ENCODE measurements at places on chromosomes 5 and 9. TPM values are rescaled to one million over a fixed set of nuclear protein-coding genes. Genes with fewer than 3 reads are reported as not detected.

NRG2 gene
- 1.5 TPM for polyA plus RNA-seq

GRCh38 chr5:31620026-31620425 lies 18.9 kb upstream of the PDZD2 start:
- no peak overlapping the region for H3K4me3 ChIP-seq
- DNase-seq: no peak
- H3K36me3 ChIP-seq: no peaks in the 10 kb centered on the region
- H3K27me3 ChIP-seq: no peaks in the 10 kb centered on the region
- no peaks in the 10 kb centered on the region for H3K4me1 ChIP-seq

DNA sequence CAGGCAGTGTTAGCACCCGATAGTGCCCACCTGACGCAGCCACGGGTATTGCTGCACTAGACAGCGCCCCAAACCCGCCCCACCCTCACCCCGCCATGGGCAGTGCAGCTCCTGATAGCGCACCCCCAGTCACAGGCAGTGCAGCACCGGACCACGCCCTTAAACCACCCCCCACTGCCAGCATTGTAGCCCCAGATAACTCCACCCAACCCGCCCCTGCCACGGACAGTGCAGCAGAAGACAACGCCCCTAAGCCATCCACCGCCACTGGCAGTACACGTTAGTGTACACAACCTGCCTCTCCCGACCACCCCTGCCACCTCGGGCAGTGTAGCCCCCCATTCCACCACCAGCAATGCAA lies 825 bp upstream of the PCAT7 start:
- peak; percentile 56 for DNase-seq
- H3K4me1 ChIP-seq: peaks cover 8% of the 10 kb centered on the region
- H3K4me3 ChIP-seq: peak overlapping the region; percentile 34
- no peaks in the 10 kb centered on the region for H3K36me3 ChIP-seq
- peak overlapping the region; percentile 96 for H3K27ac ChIP-seq

TRIM52 gene
- 9.9 TPM for polyA plus RNA-seq

PRRX2 gene
- polyA plus RNA-seq: 23.0 TPM

DNA sequence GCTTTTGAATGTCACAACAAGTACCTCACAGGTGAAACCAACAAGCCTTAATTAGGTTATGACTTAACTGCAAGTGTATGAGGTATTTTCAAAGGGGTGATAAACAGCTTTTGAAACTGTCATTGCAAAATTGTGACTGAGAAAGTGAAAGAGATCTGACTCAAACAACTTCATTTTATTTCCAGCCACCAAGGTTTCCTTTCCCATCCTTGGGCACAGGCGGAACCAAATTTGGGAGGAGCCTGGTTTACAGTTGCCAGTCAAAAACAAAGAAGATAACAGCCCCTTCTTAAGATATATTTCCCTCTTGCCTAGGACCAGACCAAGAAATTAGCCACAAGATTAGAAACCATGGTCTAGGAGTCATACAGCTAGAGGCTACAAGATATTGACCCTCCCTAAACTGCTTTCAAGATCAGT lies 417.1 kb downstream of the CSNK1G3 start:
- H3K27me3 ChIP-seq: no peaks in the 10 kb centered on the region
- no peak overlapping the region for H3K27ac ChIP-seq
- no peaks in the 10 kb centered on the region for H3K36me3 ChIP-seq
- H3K4me3 ChIP-seq: no peak overlapping the region
- no peaks in the 10 kb centered on the region for H3K4me1 ChIP-seq

GRCh38 chr9:102506406-102506805 lies 488.7 kb upstream of the CYLC2 start:
- no peaks in the 10 kb centered on the region for H3K4me1 ChIP-seq
- H3K27me3 ChIP-seq: no peaks in the 10 kb centered on the region
- no peak overlapping the region for H3K4me3 ChIP-seq

DNA sequence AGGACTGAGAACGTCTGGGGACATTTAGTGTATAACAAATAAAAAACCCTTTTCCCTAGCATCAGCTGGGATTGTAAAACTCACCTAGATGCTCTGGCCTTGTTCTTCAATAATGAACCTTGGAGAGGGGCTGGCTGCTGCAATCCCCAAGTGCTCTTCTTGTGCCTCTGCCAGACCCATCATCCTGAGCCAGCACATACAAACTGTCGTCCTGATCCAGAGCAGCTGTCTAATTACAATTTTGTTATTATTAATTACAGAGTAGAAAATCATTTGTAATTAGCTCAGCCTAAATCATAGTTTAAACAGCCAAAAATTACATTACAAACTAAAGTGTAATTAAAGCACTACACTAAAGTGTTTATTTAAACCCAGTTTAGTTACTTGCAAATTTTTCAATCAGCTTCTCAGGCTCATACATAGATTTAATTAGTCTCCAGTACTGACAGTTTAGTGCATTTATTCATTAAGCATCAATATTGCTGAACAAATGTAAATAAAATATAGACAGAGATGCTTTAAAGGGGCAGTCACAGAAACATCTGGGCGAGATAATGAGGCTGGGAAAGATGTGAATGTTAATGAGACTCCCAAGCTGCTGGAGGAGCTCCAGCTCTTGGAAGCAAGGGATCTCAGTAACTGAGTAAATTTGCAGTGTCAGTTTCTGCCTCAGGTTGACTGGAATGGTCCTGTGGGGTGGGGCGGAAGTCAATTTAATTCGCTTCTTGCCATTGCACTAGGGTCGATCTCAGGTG lies 632.3 kb upstream of the TLE4 start:
- no peaks in the 10 kb centered on the region for H3K4me1 ChIP-seq
- H3K36me3 ChIP-seq: no peaks in the 10 kb centered on the region
- H3K4me3 ChIP-seq: no peak overlapping the region

GRCh38 chr5:116885825-116886224 lies 311.2 kb upstream of the SEMA6A start:
- no peak for DNase-seq
- no peak overlapping the region for H3K27ac ChIP-seq
- H3K4me3 ChIP-seq: no peak overlapping the region
- H3K4me1 ChIP-seq: no peaks in the 10 kb centered on the region

GRCh38 chr9:115849679-115850412 lies 303.7 kb upstream of the PAPPA start:
- H3K27ac ChIP-seq: no peak overlapping the region
- no peaks in the 10 kb centered on the region for H3K27me3 ChIP-seq
- no peaks in the 10 kb centered on the region for H3K4me1 ChIP-seq
- no peak for DNase-seq
- no peaks in the 10 kb centered on the region for H3K36me3 ChIP-seq

DNA sequence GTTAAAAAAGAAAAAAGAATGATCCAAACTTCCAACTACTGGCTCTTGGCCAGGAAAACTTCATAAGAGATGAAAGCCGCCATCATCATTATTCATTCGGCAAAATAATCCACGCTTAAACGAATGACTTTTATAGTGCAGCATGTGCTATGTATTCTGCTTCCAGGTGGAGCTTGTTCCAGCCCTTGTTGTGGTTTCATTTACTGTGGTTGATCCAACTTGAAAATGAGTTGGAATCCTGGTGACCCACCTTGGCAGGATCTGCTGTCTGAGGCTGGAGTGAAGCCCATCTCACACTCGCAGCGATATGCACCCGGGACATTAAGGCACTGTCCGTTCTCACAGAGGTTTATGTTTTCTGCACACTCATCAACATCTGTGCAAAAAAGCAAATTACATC lies 209.6 kb downstream of the FBN2 start:
- H3K4me1 ChIP-seq: no peaks in the 10 kb centered on the region
- H3K27me3 ChIP-seq: no peaks in the 10 kb centered on the region
- H3K27ac ChIP-seq: no peak overlapping the region
- no peak overlapping the region for H3K4me3 ChIP-seq
- DNase-seq: no peak

DNA sequence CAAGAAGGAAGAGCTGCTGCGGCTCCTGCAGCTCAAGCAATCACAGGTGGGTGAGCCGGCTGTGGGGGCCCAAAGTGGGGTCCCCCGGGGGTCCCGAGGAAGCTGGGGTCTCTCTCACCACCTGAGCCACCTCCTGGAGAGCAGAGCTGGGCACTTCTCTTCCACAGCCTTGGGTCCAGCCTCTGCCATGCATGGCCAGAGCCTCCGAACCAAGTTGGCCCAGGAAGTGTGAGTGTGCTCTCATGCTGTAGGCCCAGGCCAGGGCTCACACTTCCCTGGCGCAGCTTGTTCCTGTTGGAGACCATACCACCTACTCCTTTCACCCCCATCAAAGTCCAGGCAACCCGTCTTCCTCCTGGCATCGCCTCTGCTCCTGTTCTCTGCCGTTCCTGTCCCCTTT lies 19.7 kb downstream of the HMCN2 start:
- peaks cover 16% of the 10 kb centered on the region for H3K27me3 ChIP-seq
- H3K36me3 ChIP-seq: no peaks in the 10 kb centered on the region
- DNase-seq: no peak

GRCh38 chr5:145484158-145484557 lies 351.0 kb downstream of the PRELID2 start:
- no peaks in the 10 kb centered on the region for H3K36me3 ChIP-seq
- peak overlapping the region; percentile 53 for H3K27ac ChIP-seq
- no peaks in the 10 kb centered on the region for H3K4me1 ChIP-seq
- H3K27me3 ChIP-seq: no peaks in the 10 kb centered on the region
- no peak for DNase-seq

- DNase-seq: no peak
- H3K36me3 ChIP-seq: no peaks in the 10 kb centered on the region
- H3K27ac ChIP-seq: no peak overlapping the region
- H3K4me3 ChIP-seq: no peak overlapping the region
- H3K27me3 ChIP-seq: peaks cover 48% of the 10 kb centered on the region
Observed at GRCh38 chr5:147874910-147875367, 3.6 kb upstream of the SCGB3A2 start.

GRCh38 chr5:74402553-74402952 lies 238.0 kb downstream of the ENC1 start:
- no peak for DNase-seq
- peaks cover 14% of the 10 kb centered on the region for H3K4me1 ChIP-seq
- no peaks in the 10 kb centered on the region for H3K27me3 ChIP-seq
- H3K4me3 ChIP-seq: no peak overlapping the region
- H3K27ac ChIP-seq: no peak overlapping the region

GLRA1 gene
- polyA plus RNA-seq: not detected

TNFAIP8 gene
- 23.4 TPM for polyA plus RNA-seq

DNA sequence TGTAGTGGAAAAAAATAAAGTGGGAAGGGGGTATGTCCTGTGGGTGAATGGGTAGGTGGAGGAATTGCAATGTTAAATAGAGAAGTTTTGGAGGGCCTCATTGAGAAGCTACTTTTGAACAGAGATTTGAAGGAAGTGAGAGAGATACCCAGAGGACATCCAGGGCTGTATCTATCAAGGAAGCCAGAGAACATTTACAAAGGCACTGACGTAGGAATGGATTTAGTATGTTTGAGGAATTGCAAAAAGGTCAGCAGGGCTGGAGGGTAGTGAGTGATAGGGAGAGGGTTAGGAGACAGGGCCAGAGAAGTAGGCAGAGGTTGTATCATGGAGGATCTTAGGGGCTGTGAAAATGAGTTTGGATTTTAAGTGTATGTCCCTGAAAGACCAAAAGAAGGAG lies 13.9 kb downstream of the PTTG1 start:
- H3K4me1 ChIP-seq: no peaks in the 10 kb centered on the region
- no peak for DNase-seq
- no peaks in the 10 kb centered on the region for H3K36me3 ChIP-seq
- H3K27ac ChIP-seq: no peak overlapping the region
- H3K4me3 ChIP-seq: no peak overlapping the region
- H3K27me3 ChIP-seq: no peaks in the 10 kb centered on the region

SGCD gene
- 3.8 TPM for polyA plus RNA-seq

DNA sequence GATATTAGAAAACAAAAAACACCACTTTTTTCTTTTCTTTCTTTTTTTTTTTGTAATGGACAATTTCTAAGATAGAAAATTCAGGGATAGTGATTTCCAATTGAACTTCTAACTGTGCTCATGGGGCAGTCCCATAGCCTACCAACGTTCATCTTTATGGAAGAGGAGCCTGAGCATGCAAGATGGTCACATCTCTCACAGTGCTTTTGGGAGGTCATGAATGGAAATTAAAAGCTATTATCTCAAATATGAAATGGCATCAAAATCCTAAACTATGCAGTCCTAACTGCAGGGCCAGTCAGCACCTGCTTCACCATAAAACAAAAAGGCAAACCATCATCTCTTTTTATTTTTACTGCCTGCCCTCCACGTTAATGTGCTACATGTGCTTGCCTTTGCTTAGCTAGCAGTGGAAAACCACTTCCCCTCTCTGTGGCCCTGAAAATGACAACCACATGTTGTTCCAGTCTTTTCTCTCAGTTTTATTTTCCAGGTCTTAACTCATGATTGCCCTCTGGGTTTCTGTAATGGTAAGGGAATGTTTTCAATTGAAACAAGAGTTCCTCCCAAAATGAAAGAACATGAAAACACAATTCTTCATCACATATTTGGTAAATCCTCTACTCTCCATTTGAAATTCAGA lies 16.7 kb downstream of the IFNB1 start:
- H3K4me1 ChIP-seq: no peaks in the 10 kb centered on the region
- peak; percentile 16 for DNase-seq
- no peak overlapping the region for H3K4me3 ChIP-seq
- H3K27ac ChIP-seq: no peak overlapping the region
- no peaks in the 10 kb centered on the region for H3K36me3 ChIP-seq

- H3K27ac ChIP-seq: no peak overlapping the region
- no peaks in the 10 kb centered on the region for H3K27me3 ChIP-seq
- H3K4me1 ChIP-seq: peaks cover 17% of the 10 kb centered on the region
- H3K4me3 ChIP-seq: no peak overlapping the region
- no peaks in the 10 kb centered on the region for H3K36me3 ChIP-seq
Observed at GRCh38 chr9:89821081-89821480, 216.3 kb downstream of the GADD45G start.

GRCh38 chr9:38018958-38019602 lies 49.9 kb downstream of the SHB start:
- peak overlapping the region; percentile 87 for H3K27ac ChIP-seq
- DNase-seq: peak; percentile 82
- no peaks in the 10 kb centered on the region for H3K27me3 ChIP-seq
- no peak overlapping the region for H3K4me3 ChIP-seq
- no peaks in the 10 kb centered on the region for H3K36me3 ChIP-seq

DNA sequence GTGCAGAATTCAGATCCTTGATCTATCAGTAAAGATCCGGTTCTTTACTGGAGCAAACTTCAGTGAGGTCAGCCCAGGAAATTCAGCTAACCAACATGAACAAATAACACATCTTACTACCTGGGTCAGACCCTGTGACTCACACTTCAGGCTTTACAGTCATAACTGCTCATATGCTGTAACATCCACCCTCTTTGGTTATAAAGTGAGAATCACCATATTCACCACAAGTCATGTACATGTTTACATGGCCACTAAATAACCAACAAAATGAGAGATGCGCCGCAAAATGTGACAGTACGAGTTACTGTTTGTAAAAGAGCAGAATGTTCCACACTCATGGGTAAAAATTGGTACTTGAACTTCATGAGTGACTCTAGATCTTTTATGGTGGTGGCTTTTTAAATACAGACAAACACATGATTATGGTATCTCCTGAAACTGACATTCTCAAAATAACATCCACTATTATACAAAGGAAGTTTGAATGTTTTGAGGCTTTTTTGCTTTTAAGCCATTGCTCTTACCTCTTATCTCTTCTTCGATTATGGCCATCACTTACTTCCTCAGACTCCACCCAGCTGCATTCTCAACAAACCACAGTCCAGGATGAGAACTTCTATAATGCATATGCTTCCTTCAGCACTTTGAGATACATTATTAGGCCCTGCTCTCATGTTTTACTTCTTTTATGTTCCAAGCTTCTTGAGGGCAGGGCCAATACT lies 516.6 kb downstream of the RAB3C start:
- DNase-seq: peak; percentile 43
- no peaks in the 10 kb centered on the region for H3K36me3 ChIP-seq
- H3K4me3 ChIP-seq: no peak overlapping the region
- H3K27me3 ChIP-seq: no peaks in the 10 kb centered on the region

GRCh38 chr5:52705720-52706119 lies 82.0 kb upstream of the ITGA1 start:
- no peaks in the 10 kb centered on the region for H3K36me3 ChIP-seq
- peaks cover 7% of the 10 kb centered on the region for H3K4me1 ChIP-seq
- DNase-seq: no peak
- H3K27me3 ChIP-seq: no peaks in the 10 kb centered on the region
- no peak overlapping the region for H3K27ac ChIP-seq

Measured in hepatocyte (in vitro differentiated cells).